ENCODE measurements at places on chromosomes 3 and 15. TPM values are rescaled to one million over a fixed set of nuclear protein-coding genes. Genes with fewer than 3 reads are reported as not detected.

DNA sequence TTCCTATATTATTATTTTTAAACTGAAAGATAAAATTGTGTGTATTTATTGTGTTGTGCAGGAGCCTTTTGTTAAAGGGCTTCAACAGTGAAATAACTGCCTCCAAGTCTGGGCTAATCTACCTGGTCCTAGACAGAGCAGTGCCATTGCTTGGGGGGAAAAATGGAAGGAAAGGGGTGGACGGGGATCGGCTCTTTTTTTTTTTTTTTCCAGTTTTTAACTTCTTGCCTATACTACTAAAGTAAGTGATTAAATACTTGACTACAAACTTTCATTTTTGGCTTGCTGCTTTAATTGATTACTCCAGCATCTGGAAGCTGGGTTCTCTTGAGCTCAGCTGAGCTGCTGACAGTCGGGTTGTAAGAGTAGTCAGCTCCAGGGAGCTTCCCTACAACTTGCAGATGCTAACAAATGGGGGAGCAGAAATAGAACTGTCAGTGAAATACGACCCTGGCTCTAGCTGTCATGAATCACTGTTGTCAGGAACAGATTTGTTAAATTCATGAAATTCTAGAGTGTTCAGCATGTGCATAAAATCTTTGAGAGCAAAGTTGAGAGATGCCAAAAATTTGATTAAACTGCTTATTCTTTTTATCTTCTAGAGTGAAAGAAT, 276.7 kb downstream of the ROBO1 start:
- no peak for DNase-seq

DNA sequence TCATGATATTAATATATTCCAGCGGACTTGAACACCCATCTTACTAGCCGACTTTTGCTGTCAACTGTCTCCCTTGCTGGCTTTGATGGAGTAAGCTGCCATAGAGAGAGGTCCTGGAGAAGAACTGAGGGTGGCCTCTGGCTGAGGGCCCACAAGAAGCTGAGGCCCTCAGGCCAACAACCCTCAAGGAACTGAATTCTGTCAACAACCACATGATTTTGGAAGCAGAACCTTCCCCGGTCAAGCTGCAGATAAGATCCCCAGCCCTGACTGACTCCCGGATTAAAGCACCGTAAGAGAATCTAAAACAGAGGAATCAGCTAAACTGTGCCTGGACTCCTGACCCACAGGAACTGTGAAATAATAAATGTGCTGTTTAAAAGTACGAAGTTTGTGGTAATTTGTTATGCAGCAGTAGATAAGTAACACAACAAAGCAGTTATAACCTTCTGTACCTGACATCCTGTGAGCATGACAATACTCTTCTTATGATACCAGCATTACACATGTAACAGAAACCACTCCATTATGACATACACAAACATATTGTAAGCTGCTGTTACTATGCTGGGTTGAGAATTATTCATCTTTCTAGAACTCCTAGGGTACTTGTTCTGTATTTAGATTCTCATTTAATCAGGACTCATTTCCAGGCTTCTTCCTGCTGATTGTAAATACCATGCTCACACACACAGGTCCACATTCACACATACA, 66.2 kb downstream of the HES1 start:
- no peak for DNase-seq

- no peak for DNase-seq
Observed at GRCh38 chr15:29937956-29938355, 115.7 kb upstream of the TJP1 start.

GRCh38 chr3:113615976-113616375, 80.5 kb downstream of the USF3 start:
- peak; percentile 79 for DNase-seq

The HIGD2B gene
- not detected for total RNA-seq

GRCh38 chr3:69360690-69361089, 25.2 kb downstream of the FRMD4B start:
- DNase-seq, result no peak

DNA sequence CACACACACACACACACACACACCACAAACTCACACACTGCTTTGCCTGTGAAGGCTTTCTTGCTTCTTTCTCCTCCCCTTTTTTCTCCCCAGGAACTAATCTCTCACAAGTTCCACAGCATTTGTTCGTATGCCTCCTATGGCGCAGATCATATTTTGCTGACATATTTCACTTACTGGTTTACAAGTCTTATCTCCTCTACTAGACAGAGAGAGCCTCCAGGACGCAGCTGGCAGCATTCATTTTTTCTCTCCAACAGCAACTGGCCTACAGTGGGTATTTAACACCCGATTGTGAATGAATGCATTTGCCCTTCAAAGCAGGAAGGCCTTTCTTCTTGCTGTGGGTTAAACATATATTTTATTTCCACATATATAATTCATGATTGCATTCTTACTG, 47.0 kb upstream of the DLG1 start:
- DNase-seq, result peak; percentile 76

DNA sequence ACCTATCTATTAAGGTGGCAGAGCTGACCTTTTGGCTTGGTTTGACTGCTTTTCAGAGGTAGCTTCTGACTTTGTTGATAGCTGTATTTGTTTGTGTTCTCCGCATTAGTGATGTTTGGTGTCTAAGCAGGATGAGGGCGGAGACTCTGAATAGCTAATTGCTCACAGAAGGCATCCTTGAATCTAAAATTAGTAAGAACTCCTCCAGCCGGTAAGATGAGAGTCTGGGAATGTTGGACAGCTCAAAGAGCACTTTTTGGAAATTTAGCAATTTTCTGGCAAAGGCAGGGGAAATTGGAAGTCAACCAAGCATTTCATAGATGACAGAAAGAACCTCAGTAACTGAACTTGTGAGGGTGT, 174.1 kb downstream of the KLHL25 start:
- peak; percentile 62 for DNase-seq

DNA sequence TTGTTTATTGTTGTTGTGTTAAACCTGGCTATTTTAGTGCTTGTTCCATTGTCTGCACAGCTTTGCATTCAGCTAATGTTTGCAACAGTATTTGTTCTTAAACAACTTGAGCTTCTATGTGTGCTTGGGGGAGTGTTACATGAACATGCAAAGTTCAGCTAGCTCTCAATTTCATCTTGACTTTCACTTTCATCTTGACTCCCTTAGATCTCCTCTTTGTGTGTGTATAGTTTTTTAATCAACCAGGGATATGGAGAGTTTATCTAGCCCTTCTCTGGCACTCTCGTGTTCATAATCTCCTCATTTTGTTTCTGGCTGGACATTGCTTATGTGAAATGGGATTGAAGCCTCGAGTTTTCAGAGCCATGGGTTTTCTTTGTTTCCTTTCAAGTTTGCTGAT, 212.4 kb upstream of the ZBTB20 start:
- peak; percentile 80 for DNase-seq

DNA sequence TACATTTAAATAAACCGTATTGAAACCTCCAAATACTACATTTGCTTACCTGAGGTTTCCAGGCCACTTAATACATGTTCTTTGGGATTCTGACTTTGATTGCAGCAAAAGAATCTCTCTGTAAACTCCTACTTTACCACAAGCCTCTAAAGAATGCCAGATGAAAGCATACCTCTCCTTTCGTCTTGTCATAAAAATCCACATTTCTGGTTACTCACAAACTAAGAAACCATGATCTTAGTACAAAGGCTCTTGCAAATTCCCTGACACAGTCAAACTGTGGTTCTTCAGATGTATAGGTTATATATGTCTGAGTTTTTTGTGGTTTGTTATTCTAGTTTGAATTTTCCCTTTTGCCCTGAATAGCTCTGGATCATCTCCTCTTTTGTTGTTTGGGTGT, 188.4 kb downstream of the RAP2B start:
- peak; percentile 36 for DNase-seq

DNA sequence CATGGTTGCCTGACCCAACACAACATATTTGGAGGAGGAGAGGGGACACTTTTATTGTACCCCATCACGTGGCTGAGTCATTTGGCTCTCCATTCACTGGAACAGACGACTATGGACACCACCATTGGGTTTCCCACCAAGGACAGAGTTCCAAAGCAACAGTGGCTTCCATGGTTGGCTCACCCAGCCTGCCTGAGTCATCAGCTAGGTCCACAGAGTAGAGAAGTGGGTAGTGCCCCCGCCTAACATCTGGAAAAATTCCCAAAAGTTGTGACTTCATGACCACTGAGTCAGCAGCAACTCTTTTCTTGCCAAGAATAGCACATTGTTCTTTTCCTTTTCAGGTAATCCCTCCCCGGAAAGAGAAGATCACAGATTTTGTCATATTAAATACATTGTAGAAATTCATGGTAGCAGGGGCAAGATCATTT, 3.0 kb upstream of the PPP1R2 start:
- no peak for DNase-seq

DNA sequence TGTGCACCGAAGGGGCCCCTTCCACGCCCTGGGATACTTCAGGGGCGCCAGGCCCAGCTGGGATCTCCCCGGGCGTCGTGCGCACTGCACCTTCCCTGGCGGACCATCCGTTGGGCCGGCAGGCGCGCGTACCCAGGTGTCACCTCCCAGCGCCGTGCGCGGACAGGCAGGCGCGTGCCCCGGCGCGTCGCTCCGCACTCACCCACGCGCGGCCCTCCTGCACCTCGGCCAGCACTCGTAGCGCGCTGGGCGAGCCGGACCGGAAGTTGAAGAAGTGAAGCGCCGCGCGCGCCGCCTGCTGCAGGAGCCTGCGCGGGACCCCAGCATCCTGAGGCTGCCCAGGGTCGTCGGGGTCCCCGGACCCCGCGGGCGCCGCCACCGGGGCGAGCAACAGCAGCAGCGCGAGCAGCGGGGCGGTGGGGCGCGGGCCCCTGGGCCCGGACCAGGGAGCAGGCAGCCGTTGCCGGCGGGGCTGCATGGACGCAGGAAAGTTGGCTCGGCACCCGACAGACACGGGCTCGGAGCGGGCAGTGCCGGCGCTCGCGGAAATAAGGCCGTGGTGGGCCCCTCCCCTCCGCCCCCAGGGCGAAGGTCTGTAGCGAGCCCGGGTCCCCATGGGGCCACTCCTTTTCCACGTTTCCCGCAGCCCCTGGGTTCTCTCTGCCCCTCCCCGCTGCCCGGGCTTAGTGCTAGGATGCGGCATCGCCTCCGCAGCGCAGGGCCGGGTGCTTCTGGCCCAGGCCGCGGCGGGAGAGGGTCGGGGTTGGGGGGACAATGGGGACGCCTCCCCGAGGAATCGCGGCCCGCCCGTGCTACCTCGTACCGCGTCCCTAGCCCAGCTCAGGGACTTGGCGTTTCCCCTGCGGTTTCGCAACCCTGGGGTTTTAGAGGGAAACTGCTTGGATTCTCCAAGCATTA, at the start of gene RARRES1:
Gene RARRES1 (minus strand): TSS at position 520 of the 918 bp plus-strand sequence. CDS start 42 bp downstream, at position 478.
- peak; percentile 78 for DNase-seq

GRCh38 chr3:66149269-66149668, 71.5 kb upstream of the SLC25A26 start:
- DNase-seq, result no peak

GRCh38 chr3:151386056-151386455, 1.5 kb upstream of the P2RY12 start:
- DNase-seq, result no peak
